Activated T-cell treated with anti-CD3 and anti-CD28 coated beads for 24 hours (primary cell): ENCODE measurements at places on chromosomes 4 and X.
A peak's percentile ranks its signal among the peaks of the same experiment; 100 is the strongest.

GRCh38 chr4:24471486-24472160 is 112.7 kb downstream of the DHX15 start:
- DNase-seq, result no peak

- DNase-seq, result no peak
Measured at GRCh38 chrX:112769034-112769433, 71.6 kb downstream of the AMOT start.

- no peak for DNase-seq
Measured at GRCh38 chrX:66019974-66020373, 19.9 kb downstream of the VSIG4 start.

DNA sequence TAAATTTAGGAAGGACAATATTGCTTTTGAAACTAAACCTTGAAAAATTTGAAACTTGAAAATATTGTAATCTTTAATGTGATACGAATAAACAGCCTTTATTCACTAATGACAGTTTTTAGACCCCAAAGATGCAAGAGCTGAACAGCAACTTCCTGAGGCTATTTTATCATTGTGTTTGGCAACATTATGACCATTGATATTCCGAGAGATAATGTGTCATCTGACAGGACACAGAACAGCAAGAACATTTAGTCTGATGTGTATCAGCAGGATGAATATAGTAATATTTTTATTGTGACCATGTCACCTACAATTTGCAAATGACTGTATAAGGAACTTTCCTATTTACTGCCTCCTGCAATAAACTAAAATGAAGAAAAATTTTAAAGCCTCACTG is 316.0 kb downstream of the ADAM29 start:
- DNase-seq, result no peak

DNA sequence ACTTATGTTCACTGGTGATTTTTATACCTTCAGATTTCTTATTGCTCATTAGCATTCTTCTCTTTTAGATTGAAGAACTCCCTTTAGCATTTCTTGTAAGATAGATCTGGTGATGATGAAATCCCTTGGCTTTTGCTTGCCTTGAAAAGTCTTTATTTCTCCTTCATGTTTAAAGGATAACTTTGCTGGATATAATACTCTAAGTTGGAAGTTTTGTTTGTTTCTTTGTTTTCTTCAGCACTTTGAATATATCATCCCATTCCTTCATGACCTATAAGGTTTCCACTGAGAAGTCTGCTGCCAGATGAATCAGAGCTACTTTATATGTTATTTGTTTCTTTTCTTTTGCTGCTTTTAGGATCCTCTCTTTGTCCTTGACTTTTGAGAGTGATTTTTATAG is 18.5 kb downstream of the CC2D2A start:
- no peak for DNase-seq

GRCh38 chrX:33188286-33188685 is 23.1 kb downstream of the DMD start:
- DNase-seq, result no peak

- DNase-seq, result no peak
Measured at GRCh38 chr4:159107203-159107925, 4.5 kb downstream of the RAPGEF2 start.

GRCh38 chr4:155099231-155099630 is 109.2 kb upstream of the NPY2R start:
- DNase-seq, result no peak

DNA sequence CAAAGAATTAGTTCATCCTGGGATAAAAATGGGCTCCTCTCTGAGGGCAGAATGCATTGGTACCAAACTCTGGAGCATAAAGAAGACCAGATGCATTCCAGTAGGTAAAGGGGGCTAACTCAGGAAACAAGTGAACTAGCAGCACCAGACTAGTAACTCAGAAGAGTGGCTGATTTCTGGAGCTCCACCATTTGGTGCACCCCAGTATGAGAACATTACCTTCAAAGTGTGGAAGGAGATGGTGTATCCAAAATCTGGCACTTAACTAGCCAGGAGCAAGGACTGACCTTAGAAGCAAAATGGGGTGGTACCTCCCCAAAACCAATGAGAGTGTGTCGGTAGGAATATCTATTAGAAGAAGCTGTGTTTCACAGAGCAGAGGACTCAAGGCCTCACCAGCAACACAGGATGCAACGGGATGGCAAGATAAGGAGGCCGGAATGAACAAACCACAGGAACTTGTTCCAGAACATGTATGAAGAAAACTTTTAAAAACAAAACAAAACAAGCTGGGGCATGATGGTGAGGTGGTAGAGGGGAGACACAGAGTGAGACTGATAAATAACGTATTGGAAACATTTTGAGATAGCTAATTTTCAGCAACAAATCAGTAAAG is 142.3 kb downstream of the INPP4B start:
- DNase-seq, result no peak

DNA sequence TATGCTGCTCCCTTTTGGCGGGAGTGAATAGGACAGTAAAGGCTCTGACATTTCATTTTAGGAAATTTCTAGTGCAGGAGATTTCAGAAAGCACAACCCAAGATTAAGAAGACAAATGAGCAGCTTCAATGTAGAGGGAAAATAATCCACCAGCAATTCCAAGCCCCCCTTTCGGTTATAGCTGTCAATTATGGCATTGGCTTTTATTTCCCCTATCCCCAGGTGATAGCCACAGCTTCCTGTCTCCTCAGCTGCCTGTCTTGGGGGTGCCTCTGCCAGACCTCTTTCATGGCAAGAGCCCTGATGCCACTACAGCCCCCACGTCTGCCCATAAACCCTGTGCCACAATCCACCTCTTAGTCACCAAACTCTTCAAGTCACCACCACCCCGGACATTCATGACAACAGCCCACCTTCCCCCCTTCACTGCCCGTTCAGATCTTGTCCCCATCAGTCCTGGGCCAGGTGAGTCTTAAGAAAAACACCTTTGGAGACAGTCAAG is 48.4 kb upstream of the CLNK start:
- DNase-seq, result no peak

DNA sequence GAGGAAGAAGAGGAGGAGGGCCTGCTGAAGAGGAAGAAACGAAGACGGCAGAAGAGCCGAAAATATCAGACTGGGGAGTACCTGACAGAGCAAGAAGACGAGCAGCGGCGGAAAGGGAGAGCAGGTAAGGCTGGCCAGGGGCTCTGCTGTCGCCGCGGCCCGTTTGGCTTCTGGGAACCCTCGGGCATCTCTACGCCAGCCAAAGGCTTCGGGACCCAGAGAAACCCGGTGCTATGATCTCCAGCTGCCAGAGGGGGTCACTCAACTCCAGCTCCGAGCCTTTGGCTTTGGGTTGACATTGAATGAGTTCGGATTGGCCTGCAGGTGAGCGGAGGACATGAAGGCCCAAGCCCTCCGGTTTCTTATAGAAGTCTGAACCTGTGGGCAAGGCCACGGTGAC is 42.8 kb downstream of the BCORL1 start:
- DNase-seq, result no peak

GRCh38 chr4:72858328-72858727 is 211.2 kb downstream of the COX18 start:
- DNase-seq, result no peak

DNA sequence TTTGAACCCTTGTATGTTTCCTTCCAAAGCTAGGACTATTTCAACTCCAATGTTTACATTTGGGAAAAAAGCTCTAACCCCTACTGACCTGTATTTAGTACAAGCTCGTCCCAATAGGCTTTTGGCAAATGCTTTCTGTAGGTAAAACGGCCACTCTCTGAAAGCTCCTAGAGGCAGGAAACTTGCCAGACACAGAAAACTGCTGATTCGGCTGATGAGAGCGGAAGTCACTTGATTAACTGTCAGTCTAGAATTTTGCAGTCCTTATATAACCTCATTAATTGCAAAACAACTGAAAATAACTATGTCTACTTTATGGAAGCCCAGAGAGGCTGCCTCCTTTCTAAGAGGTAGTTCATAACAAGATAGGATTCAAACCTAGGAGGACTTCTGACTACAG is 108.1 kb downstream of the TSPAN7 start:
- DNase-seq, result no peak

DNA sequence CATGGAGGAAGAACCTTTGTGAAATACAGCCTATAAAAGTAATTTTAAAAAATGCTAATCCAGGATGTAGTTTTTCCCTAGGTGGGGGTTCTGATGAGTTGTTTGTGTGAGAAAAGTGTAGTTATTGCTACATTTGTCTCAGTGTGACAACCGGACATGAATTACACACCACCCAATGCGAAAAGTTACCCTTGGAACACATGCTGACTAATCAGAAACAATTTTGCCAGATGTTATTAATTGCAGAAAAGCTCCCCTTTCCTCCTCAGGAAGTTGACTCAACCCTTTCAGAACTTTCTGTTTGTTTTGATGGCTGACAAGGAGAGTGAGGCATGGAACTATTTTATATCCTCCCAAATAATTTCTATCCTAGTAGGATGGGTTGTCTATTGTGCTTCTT is 38.1 kb upstream of the EDA2R start:
- DNase-seq, result no peak

DNA sequence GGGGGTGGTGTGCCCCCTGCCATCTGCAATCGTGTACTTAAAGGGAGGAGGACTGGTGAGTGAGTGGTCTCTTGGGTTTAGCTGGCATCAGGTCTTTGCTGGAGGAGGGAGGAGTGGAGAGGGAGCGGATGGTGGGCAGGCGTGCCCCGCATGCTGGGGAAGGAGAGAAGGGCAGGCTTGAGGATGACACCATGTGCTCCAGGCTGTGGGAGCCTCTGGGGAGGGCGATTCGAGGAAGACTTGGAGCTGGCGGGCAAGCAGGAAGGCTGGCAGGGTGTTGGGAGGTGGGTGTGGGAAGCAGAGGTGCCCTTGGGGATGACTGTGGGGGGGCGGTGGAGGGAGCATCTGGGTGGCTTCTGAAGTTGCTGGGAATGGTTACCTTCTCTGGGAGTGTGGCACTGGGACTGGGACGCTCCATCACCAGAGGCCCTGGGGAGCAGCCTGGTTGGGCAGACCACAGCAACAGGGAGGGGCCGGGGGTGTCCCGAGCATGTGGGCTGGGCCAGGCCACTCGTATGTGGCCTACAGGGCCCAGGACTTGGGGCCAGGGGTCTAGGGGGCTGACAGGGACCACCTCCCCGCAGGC is 30.8 kb upstream of the AFAP1 start:
- DNase-seq, result no peak

DNA sequence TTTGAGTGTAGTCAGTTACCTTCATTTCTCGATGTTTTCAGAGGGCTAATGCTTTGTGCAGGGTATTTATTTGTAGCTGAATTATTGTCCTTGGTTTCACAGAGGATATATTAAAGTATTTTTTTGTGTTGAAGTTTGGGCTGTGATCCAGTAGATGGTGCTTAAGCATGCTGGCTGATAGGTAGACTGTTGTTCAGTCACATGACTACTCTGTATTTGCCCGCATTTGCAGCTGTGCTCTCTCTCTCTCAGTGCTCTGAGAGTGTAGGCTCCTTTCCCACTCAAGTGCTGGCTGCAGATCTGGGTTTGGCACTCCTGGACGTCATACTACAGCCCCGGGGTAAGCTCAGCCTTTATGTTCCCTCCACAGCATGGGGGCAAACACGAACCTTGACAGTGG is 21.7 kb downstream of the RAB40AL start:
- DNase-seq, result no peak

DNA sequence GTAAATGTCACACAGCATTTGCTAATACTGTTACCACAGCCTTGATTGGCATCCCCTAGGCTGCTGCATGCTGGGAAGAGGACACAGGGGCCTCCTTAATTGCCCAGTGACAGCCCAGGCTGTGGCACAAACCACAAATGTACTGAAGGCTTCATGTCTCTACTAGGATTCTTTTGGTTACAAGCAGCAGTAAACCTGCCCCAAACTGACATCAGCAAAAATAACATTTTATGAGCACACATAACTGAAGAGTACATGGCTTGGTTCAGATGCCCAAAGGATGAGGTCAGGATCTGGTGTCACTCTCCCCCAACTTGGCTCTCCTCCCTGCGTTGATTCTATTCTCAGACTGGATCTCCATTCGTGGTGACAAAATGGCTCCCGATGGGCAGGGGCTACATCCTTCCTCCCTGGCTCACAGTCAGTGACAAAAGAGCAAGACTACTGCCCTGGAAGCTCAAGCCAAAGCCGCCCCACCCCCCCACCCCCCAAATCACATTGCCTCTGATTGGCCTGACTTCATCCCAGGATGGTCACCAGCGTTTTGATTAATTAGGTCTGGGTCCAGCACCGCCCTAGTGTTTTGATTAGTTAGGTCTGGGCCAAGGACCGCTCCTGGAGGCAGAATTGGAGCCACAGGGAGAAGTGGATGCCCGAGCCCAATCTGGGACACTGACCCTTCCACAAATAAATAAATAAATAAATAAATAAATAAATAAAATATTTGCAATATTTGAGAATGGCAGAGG is 180.5 kb upstream of the RBPJ start:
- DNase-seq, result no peak

- peak; percentile 44 for DNase-seq
Measured at GRCh38 chr4:68498413-68499007, 51.2 kb downstream of the TMPRSS11E start.

GRCh38 chrX:77014377-77015372 is 432.5 kb upstream of the FGF16 start:
- no peak for DNase-seq

- no peak for DNase-seq
Measured at GRCh38 chr4:1784789-1785591, 8.1 kb upstream of the FGFR3 start.

GRCh38 chrX:21590012-21590776 is 67.9 kb downstream of the KLHL34 start:
- DNase-seq, result no peak

DNA sequence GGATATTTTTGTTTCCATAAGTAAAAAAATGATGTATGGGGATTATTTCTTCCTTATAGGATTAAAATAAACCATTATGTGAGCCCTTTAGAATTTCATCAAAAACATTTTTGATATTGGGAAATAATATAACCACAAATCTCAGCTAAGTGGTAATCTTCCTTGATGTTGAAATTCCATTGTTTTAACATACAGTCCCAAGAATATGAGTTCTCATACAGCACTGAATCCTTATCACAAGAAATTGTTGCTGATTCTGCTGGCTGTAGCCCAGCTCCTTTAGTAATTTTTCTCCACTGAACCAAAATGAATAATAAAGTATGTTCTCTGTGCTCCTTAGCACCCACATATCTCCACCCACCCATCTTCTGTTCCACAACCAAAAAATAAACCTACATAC is 41.9 kb upstream of the FAM47B start:
- no peak for DNase-seq

DNA sequence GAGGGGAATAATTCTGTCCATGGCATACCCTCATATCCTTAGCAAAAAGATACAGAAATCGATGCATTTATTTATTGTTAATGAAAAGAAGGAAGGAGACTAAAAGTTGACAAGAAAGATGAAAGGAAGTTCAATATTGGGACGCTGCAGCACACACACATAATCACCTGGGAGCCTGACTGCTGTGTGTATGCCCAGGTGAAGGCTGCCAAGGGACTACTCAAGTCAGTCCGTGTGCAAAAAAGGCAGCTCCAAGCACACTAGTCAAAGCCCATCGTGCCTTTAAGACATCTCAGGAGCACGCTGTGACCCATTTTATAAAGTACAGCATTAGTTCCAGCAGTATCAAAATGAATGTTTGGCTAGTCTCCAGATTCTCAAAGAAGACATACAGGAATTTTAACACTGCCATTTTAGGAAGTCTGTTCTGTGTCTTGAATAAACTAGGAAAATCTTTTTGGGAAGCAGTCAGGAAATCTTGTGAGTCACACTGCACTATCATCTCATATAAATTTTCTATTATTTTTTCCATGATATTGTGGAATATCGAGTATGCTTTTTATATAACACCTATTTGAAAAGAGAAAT is 363.9 kb downstream of the GASK1B start:
- no peak for DNase-seq

GRCh38 chr4:76007089-76007862 is at the start of gene CXCL9:
Gene CXCL9 (minus strand): TSS chr4:76007509. CDS start chr4:76007449, 60 bp downstream.
- DNase-seq, result no peak

GRCh38 chrX:123988423-123989111 is 27.1 kb downstream of the STAG2 start:
- no peak for DNase-seq
